CD4-positive, alpha-beta T cell (primary cell): ENCODE measurements at places on chromosomes 6 and 20.

GRCh38 chr6:158560836-158561320 lies 987 bp downstream of the TMEM181 start:
- peak; percentile 22 for DNase-seq

GRCh38 chr6:57305107-57305506 lies 12.3 kb upstream of the PRIM2 start:
- DNase-seq: no peak

DNA sequence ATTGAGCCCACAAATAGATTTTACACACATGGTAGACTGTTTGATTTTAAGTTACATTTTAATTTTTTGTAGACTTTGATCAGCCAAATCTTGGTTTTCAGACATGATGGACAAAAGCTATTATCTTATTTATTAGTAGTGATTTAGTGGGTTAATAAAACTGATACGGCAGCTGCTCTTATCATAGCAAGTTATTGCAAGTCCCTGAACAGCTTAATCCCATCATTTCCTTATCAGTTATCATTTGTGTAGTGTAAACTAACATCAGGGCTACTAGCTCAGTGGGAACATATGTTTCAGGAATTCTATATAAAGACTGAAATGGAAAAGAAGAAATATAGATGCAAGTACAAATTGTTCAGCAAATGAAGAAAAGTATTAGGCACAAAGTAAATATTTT lies 10.9 kb downstream of the RFX6 start:
- no peak for DNase-seq

GRCh38 chr20:48284837-48285236 lies 499.6 kb upstream of the SULF2 start:
- no peak for DNase-seq

DNA sequence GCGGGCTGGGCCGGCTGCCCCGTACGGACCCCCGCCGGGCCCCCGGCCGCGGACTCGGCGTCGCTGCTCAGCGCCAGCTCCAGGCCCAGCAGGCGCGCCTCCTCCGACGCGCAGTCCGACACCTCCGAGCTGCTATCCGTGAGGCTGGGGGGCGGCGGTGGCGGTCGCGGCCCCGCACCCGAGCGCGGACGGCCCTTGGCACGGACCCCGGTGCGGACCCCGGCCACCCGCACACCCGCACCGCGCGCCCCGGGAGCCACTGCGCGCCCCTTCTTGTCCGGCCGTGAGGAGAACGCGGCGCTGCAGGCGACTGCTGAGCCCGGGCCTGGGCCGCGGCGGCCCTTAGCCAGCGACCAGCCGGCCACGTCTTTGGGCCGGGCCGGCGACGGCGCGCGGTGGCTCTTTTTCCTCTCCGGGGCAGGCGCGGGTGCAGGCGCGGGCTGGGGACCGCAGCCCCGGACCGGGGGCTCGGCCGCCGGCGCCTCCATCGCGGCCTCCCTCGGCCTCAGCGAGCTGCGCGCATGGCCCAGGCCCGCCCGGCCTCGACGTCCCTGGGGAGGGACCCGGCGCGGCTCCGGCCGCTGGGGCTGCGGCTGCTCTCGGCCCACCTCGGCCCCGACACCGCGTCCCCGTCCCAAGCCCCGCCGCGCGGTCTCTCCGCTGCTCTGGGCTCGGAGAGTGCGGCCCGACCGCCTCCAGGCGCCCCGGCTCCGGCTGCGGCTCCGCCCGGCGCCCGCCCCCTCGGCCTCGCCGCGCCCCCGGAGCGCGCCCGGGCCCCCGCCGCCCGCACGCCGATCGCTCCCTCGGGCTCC lies 12.9 kb upstream of the TLDC2 start:
- DNase-seq: no peak

DNA sequence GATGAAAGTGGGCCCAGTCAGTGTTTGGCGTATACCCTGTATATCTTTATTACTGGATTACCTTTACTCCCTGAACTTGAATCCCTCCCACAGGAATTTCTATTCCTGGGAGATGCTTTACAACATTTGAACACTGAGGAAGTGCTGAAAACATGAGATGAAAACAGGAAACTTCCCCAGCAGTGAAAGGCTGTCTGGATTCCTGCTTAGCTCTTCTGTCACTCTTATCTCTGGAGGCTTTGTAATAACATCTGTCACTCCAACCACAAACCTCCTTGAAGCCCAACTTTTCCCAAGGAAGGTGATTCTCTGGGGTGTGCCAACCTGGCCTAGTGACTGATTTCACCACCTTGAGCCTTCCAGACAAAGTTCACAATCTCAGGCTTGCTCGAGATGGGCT lies 264.5 kb upstream of the BMP2 start:
- DNase-seq: no peak

DNA sequence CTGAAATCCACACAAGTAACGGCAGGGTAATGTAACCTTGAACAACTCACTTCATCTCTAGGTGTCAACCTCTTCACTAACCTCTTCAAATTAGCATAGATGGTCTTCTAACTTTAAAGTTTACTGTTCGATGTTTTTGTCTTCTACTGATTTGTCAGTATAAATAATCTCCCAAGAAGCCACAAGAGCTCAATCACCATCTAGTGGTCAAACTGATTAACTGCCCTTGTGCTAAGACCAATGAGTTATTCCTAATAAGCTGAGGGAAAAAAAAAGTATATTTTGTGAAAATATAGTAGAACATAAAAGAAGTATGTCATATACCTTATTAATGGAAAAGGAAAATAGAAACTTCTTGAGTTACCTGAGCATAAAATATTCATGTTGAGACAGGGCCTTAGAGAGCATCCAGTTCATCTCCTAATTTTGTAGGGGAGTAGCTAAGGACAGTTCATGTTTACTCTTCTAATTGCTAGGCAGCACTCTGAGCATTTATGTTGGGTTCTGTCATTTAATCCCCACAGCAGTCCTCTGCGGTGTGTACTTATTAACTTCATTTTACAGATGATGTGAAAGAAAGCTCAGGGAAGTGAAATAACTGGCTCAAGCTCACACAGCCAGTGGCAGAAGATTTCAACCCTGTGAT lies 317.1 kb downstream of the ESR1 start:
- no peak for DNase-seq

DNA sequence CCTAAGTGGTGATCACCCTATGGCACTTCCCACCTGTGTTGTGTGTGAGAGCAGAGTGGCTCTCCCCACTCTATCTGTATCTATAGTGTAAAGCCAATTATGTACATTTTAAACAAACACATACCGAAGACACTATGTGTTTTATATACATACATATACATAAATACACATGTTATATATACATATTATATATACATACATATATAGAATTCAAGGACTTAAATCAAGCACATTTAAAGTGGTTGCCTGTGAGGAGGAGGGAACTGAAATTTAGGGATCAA lies 246.6 kb downstream of the LY86 start:
- DNase-seq: no peak

GRCh38 chr6:26183581-26184366 lies 96.5 kb downstream of the HFE start:
- peak; percentile 40 for DNase-seq

DNA sequence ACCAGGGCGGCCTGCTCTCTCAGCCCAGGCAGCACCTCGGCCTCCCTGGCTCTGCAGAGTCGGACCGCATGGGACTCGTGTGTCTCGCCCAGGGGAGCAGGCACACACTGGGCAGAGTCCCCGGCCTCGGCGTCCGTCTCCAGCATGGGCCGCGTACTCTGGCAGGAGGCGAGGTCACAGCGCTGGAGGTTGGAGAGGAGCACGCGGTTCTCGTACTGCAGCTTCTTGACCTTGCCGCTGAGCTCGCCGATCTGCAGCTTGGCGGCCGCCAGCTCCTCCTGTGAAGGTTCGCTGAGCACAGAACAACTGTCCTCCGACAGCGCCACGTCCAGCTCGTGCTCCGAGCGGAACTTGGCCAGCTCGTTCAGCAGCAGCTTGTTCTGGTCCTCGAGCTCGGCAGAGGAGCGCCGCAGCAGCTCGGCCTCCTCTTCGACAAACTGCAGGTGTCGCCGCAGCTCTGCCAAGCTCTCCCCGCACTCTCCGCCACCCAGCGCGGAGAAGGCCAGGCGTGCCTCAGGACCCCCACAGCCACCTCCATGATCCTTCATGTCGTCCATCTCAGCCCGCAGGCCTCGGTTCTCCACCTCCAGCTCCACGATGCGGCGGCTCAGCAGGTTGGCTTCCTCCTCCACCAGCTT lies 42.0 kb upstream of the DSN1 start:
- no peak for DNase-seq

GRCh38 chr20:63718996-63719395 lies 11.2 kb downstream of the ZGPAT start:
- DNase-seq: no peak

GRCh38 chr6:163986313-163986712 lies 571.8 kb downstream of the QKI start:
- DNase-seq: no peak

DNA sequence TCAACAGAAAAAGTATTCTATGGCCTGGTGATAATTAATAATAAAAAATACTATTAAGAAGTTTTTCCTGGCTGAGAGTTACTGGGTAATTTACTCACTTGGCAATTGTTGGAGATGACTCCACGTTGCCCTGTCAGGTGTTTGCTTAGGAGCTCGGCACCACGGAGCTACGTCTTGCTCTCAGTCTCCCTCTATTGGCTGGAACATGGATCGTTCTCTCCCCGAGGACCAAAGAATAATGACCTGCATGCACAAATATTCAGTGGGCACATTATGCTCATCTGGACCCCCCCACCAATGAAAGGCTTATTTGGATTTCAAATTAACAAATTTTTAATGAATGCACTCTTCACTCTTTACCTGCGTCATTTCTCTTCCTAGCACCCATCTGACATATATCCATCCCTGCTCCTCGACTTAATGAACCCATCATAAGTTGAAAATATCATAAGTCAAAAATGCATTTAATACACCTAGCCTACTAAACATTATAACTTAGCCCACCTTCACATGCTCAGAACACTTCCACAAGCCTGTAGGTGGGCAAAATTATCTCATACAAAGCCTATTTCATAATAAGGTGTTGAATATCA lies 71.0 kb upstream of the CD83 start:
- DNase-seq: peak; percentile 17

DNA sequence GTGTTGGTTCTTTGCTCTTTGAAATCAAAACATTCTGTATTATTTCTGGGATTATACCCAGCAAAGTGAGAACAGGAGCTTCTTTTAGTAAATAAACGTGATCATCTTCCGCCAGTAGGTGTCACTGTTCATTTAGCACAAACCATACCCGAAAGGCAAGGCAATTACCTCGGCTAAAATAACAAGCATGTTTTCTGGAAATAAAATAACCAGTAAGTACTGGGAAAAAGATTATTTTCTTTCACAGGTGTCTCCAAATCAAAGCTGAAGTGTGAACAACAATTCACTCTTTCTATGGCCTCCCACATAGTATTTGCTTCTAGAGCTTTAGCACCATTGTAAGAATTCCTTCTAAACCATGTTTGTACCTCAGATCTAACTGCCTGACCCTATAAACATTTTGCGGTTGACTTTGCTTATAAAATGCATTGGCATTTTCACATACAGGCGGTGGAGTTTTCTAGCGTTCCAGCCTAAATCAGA lies 144.6 kb upstream of the AGPAT4 start:
- no peak for DNase-seq

- no peak for DNase-seq
Observed at GRCh38 chr20:52309181-52309580, 117.6 kb upstream of the ZFP64 start.

DNA sequence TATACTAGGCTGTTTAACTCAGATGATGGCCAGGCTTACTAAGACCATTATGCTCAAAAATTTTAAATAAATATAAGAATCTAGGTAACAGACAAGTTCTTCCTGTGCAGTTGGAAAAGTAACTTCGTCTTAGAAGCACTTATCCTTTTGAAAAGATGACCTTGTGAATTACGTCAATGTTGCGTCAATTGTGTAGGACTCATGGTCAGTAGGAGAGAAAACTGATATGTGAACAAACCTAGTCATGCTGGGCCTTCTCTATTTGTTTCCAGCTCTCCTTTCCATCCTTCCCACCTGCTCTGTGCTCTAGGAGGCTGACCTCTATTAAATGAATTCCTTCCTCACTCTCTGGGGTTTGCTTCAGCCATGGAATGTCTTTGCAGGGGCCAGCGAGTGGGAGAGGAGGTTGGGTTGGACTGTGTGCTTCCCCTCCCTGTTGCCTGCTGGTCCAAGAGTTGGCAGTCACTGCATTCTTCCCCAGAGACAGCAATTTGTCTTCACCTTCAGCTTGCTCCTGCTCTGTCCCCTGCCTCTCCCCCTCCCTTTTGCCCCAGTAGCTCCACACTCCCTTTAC lies 128.0 kb upstream of the TNFAIP3 start:
- no peak for DNase-seq
